ENCODE measurements at places on chromosomes 5 and 9.

GRCh38 chr5:42779083-42779482 is 22.5 kb downstream of the CCDC152 start:
- no peak for DNase-seq

- DNase-seq: no peak
Measured at GRCh38 chr5:39093352-39093751, 19.2 kb upstream of the RICTOR start.

DNA sequence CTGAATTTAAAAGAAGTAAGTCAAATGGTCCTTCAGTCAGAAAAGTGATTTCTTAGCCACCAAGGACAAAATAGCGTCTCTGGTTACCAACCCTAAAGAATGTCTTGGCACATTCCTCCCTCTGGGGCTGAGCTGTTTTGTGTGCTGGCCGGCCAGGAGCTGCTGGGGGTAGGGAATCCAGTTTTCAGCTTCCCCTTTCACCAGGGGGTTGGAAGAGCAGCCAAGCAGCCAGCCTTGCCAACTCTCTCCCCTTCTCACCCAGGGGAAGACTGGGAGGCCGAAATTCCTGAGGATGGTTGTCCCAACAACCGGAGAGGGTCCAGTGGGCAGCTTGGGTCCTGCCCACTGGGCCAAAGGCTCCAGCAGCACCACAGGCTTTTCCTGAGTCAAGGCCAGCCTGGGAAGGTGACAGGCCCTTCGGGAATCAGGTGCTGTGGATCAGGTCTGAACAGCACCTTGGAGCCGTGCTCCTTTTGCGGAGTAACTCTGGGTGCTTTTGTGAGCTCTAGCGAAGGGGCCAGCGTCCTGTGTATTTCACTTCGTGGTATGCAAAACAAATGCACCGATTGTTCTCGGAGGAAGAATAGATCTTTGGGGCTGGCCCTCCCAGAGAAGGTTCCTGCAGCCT is 4.2 kb downstream of the WWC1 start:
- DNase-seq: no peak

- DNase-seq: no peak
Measured at GRCh38 chr9:33138768-33139167, 28.4 kb downstream of the B4GALT1 start.

- DNase-seq: no peak
Measured at GRCh38 chr5:155839251-155840037, 487.5 kb upstream of the SGCD start.

- DNase-seq: no peak
Measured at GRCh38 chr9:129075996-129076639, 4.8 kb upstream of the DOLPP1 start.
